ENCODE measurements at places on chromosomes 11 and 22.
A peak's percentile ranks its signal among the peaks of the same experiment; 100 is the strongest.

GRCh38 chr22:45802054-45802453 is 130.4 kb downstream of the ATXN10 start:
- DNase-seq = no peak

DNA sequence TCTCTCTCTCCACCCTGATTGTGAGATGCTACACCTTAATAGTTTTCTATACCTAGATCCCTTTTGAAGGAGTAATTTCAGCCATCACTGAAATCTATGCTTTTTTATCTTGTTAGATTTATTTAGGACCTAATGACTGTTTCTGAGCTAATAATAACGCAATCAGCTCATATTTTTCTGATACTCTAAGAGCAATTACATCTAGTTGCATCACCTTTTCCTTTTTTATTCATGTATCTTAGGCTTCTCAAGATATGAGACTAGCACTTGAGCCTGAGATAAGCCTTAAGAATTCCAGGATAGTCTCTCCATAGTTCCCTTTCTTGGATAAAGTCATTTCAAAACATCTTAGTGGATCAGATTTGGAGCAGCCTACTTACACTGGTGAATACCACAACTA is 25.1 kb upstream of the CAVIN3 start:
- no peak for DNase-seq

- DNase-seq = peak; percentile 3
Measured at GRCh38 chr11:107590460-107591377, at the start of gene ELMOD1. ELMOD1 (plus strand) TSS chr11:107591147; CDS start chr11:107618190, 27,043 bp downstream.

GRCh38 chr11:11848891-11849746 is 7.3 kb downstream of the USP47 start:
- peak; percentile 58 for DNase-seq

DNA sequence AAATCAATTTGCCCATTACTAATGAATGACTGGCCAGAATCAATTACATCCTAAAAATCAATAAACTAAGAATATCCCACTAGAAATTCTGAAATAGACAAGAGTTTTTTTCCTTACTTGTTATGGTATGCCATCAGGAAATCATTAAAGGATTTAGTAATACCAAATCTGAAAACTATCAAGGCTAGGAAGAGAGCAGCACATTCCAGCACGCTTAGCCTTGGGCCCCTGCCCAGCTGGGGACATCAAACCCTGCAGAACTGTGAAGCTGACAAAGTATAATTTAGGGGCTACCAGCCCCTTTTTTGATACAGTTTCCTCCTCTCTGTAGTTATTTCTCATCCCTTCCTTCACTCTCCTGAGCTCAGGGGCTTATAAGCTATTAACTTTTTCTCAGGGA is 247.8 kb upstream of the ZC3H12C start:
- no peak for DNase-seq

GRCh38 chr22:18001040-18001893 is 23.1 kb downstream of the MICAL3 start:
- DNase-seq = peak; percentile 99

DNA sequence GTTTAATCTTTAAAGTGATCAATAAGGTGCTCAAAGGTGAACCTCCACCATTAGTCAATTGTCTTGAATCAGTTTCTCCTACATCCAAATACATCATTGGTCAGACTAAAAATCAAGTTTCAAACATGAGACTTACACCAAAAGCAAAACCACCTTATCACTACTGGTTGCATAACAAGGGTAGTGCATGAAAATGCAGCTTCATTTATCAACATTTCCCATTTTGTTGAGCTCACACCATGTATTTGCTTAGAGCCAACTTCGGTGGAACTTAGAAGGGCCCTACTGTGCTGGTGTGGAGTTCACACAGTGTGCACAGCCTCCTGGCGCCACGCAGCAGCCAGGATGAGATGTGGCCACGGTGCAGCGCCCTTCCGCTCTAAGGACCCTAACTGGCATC is 23.1 kb upstream of the PHLDA2 start:
- DNase-seq = no peak

DNA sequence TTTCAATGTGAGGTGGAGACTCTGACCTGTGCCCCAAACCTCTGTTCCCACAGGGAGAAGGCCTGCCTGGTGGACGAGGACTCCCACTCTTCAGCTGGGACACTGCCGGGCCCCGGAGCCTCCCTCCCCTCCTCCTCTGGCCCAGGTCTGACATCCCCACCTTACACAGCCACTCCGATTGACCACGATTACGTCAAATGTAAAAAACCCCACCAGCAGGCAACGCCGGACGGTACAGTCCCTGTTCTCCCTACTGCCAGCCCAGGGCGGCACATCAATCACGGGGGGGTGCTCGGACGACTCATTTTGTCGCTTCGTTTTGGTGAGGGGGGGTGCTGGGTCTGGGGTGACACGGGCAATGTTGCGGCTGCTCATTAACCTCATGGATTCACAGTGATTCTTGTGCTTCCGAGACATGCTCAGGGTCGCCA is 83.3 kb upstream of the SUSD2 start:
- no peak for DNase-seq

DNA sequence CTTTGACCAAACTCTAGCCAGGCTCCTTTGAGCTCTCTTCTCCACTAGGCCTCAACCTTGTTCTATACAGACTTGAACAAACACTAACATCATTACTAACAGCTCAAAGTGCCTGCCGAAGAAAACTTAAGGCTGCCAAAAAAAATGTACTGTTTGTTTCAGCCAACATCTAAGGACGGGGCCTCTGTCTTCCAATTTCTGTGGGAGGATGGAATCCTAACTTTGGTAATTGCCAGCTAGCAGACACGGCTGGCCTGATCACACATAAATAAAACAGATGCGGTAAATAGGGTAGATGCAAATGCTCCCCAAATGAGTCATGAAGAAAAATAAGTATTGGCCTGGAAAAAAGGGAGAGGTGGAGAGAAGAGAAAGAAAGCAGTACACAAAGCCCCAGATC is 394.3 kb downstream of the TMEM135 start:
- DNase-seq = peak; percentile 51

- no peak for DNase-seq
Measured at GRCh38 chr22:19639610-19640135, 74.6 kb upstream of the SEPTIN5 start.

- no peak for DNase-seq
Measured at GRCh38 chr22:34427436-34427835, 507.2 kb upstream of the LARGE1 start.

DNA sequence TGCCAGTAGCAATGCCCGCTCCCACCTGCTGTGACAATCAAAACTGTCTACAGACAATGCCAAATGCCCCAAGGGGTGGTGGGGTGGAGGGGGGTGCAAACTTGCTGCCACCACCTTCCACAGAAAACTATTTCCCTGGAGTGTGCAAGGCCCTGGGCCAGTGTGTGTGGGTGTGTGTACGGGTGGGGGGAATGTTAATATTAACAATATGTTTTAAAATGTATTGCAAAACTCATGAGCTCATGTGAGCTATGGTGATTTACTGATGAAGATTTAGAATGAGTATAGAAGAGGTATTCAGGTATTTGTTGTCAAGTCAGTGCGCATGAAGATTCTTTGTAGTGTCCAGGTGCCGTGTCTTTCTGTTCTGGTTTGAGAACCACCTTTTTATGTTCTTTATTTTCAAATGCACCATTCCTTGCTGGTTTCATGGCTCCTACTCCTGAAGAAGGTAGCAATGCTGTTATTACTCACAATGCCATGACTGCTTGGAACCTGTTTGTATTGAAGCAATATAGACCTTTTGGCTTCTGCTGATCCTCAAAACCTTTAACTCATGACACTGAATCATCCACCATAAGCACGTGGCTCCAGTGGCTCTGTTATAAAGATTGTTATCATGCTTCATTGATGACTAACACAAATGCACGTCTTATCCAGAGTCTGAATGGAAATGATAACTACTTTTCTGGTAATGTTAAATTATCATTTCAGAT is 29.9 kb upstream of the AQP11 start:
- peak; percentile 59 for DNase-seq

GRCh38 chr22:24400726-24401596 is 26.4 kb upstream of the ADORA2A start:
- no peak for DNase-seq

DNA sequence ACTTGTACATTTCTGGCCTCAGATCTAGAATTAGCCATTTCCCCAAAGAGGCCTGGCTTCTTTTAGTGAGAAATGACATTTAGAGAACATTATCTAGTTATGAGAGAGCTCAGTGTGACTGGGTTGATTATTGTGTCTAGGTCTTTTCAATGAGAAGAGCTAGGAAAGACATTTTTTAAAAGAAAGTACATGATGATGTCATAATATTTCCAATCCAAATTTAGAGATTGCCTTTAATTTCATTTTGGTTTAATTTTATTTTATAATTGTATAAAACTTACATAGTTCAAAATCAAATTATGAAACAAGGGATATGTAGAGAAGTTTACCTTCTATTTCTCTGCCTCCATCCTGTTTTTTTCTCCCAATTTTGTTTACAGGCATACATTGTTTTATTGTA is 354.9 kb downstream of the TMEM135 start:
- no peak for DNase-seq

DNA sequence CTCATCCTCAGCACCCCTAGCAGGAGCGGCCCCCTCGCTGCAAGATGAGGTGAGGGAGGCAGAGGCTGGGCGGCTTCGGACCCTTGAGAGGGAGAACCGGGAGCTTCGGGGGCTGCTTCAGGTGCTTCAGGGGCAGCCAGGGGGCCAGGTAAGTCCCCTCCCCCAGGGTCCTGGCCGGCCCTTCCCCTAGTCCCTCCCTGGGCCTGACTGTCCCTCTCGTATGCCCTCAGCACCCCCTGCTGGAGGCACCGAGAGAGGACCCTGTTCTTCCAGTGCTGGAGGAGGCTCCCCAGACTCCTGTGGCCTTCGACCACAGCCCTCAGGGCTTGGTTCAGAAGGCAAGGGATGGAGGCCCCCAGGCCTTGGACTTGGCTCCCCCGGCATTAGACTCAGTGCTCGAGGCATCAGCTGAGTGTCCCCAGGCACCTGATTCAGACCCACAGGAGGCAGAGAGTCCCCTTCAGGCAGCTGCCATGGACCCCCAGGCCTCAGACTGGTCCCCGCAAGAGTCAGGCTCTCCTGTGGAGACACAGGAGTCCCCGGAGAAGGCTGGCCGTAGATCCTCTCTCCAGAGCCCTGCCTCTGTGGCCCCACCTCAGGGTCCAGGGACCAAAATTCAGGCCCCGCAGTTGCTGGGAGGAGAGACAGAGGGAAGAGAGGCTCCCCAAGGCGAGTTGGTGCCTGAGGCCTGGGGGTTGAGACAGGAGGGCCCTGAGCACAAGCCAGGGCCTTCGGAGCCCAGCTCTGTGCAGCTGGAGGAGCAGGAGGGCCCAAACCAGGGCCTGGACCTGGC is 4.0 kb downstream of the CCDC88B start:
- no peak for DNase-seq

GRCh38 chr11:63764340-63764678 is 4.3 kb downstream of the ZFTA start:
- DNase-seq = no peak

- peak; percentile 38 for DNase-seq
Measured at GRCh38 chr22:25362215-25362882, 142.9 kb downstream of the CRYBB2 start.

DNA sequence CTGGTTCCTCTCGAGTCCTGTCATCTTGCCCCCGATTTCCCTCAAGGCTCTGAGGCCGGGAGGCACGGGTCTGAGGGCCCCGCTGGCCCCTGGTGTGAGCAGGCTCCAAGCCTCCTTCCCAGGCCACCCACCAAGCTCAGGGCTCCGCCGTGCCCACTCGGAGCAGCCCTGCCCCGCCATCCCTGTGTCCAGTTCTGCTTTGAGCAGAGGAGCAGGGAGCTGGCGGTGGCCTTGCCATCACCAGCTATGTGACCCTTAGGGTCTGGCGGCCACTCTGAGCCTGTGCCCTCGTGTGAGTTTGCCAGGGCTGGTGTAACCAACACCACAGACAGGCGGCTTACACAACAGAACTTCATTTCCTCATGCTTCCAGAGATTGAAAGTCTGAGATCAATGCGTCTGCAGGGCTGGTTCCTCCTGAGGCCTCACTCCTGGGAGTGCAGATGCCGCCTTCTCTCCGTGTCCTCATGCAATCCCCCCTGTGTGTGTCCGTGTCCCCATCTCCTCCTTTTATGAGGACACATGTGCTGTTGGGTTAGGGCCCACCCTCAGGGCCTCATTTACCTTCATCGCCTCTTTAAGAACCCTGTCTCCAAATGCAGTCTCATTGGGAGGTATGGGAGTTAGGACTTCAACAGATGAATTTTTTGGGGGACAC is 36.5 kb upstream of the CELSR1 start:
- DNase-seq = no peak

GRCh38 chr11:119316729-119317591 is at the start of gene MCAM:
MCAM (minus strand) TSS chr11:119317130; CDS start chr11:119317101, 29 bp downstream.
- peak; percentile 43 for DNase-seq
